Astrocyte (in vitro differentiated cells and primary cell): ENCODE measurements at places on chromosomes 1 and 21.

DNA sequence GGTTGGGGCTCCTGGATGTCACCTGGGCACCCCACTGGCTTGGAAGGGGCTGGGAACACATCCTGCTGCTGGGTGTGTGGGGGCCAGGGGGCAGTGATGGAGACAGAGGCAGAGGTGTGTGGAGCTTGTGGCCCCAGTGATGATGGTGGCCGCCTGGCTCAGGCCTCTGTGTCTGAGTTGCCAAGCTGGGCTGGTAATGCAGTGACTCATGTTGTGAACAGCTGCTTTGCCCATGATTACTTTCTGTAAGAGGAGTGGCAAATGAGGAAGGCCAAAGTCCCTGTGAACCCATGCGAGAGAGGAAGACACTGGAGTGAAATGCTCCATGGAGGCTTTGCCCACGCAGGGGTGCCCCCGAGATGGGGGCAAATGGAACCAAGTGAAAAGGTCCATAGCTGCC lies 86.8 kb downstream of the KCNJ6 start:
- DNase-seq: peak; percentile 61

GRCh38 chr1:203558064-203558760 lies 64.3 kb downstream of the OPTC start:
- DNase-seq: peak; percentile 100

DNA sequence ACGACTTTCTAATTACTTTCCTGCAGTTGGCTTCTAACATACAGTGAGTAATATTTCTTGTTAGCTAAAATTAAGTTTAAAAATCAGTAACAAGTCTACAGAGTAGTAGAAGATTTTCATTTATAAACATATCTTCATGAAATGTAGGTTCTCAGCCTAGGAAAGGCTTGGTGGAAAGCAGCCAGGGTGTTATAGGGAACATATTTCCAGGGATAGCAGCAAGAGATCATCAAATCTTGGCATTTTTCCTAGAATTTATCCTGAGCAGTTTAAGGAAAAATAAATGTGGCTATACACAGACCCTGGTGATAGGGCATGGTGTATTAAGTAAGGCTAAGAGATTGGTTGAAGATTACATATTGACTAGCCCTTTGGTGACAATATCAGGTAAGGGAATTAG lies 203.5 kb upstream of the NEGR1 start:
- DNase-seq: peak; percentile 0

DNA sequence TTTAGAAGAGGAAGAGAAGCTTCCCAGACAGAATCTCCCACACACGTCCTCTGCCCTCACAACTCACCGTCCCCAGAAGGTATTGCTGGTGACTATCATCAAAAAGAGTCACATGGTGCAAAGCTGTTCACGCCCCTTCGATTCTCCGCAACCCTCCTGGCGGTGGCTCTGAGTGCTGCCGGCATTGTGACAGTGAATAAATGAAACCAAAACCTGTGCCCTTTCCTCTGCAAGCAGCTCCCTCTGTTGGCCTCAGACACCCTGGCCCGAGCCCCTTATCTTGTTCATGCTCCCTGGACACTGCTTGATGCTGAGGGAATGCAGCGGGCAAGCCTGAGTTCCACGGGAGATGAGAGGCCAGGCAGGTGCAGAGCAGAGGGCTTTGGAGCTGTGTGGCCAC lies 510.3 kb downstream of the NPHP4 start:
- DNase-seq: no peak

DNA sequence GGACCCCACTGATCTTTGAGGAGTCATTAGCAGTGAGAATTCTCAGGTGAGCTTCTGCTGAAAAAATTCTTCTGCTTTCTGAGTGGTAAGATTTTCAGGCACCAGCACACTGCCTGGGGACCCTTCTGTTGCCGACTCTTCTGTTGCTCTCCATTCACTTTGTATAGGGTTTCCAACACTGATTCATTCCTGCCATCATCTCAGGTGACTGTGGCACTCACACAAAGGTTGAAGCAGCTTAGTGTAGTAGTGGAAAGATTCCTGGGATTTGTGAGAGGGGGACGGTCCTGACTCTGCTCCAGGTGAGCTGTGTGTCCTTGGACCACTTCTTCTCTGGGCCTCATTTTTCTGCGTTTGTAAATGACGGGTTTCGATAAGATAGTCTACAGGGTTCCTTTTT lies 9.4 kb downstream of the UTP11 start:
- no peak for DNase-seq

DNA sequence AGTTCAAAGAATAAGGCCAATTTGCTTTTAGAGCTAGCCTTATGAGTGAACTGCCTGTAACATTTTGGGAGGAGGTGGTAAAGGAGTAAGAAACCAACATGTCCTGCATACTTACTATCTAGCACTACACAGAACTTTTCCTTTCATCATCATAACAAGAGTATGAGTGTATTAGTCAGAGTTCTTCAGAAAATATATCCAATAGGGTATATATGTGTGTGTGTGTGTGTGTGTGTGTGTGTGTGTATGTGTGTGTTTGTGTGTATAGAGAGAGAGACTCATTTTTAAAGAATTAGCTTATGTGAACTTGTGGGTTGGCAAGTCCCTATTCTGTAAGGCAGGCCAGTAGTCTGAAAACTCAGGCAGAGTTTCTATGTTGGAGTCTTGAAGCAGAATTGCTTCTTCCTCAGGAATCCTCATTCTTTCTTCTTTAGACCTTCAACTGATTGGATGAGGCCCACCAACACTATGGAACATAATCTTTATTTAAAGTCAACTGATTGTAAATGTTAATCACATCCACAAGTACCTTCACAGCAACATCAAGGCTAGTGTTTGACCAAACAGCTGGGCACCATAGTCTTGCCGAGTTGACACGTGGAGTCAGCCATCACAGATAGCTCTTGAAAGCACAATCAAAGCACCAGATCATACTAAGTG lies 121.9 kb downstream of the CYYR1 start:
- peak; percentile 11 for DNase-seq

DNA sequence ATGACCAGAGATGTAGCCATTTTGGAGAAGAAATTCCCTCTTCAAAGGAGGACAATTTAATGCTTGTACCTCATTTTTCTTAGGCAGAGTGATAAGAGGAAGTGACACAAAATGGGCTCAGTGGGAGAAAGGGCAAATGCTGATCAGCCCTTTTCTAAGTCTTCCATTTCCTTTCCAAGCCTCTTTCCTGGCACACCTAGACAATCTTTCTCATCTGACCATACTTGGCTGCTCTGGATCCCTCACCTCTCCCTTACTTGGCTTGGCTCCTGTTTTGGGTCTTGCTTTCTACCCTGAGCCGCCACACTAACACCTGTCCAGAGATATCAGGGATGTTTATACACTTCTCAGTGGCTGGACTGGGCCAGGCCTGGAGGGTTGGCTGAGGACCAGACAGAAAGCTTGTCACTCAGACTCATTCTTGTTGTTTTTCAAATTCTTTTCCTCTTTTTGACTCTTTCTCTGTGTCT lies 13.1 kb downstream of the TXNIP start:
- no peak for DNase-seq

DNA sequence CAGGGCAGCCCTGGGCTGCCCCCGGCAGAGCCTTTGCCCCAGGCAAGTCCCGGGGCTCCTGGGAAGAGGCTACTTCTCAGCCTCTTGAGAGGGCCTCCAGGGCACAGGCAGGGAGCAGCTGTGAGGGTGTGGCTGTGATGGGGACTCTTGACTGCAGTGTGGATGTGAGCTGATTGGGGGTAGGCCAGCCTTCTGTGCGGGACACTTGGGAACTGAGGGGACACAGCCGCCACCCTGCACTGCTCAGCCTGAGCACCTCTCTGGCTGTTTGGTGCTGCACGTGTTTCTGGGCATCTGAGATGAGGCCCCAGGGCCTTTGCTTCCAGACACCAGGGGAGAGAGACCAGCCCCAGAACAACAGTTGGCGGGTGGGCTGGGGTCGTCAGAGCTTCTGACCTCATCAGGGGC lies 62.1 kb downstream of the SKI start:
- DNase-seq: no peak

GRCh38 chr1:34262921-34263320 lies 86.2 kb downstream of the C1orf94 start:
- DNase-seq: no peak

DNA sequence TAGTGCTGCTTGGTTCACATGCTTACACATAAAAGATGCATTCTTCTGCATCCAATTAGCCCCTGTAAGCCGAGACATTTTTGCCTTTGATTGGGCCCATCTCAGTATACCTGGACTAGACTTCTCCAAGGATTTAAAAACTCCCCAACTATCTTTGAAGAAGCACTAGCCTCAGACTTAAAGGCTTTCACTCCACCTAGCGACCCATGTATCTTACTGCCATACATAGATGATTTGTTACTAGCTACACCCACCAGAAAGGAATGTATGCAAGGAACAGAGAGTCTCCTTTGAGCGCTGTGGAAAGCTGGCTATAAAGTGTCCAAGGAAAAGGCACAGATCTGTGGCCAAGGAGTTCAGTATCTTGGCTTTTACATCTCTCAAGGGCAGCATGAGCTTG lies 91.7 kb downstream of the LIPI start:
- no peak for DNase-seq

- no peak for DNase-seq
Observed at GRCh38 chr1:220113136-220113695, 19.3 kb downstream of the IARS2 start.

GRCh38 chr21:35159881-35160280 lies 110.8 kb upstream of the RUNX1 start:
- DNase-seq: peak; percentile 85

GRCh38 chr1:105396001-105396400 lies 1646.3 kb downstream of the AMY1C start:
- no peak for DNase-seq

DNA sequence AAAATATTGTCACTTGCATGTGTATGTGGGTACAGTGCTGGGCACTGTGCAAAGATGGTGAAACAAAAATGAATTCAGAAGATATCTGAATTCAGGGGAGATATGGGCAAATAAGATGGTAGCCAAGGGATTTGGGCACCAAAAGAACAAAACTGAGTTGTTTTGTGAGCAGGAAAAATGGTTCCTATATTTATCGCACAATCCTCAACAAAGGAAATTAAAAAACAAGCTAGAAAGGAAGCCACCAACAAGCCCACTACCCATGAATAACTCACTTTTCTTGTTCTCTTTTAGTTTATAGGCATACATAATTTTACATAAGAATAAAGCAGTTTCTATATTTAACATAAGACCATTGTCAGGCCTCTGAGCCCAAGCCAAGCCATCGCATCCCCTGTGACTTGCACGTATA lies 40.7 kb upstream of the VASH2 start:
- DNase-seq: no peak

GRCh38 chr1:207069061-207069460 lies 16.0 kb downstream of the PFKFB2 start:
- no peak for DNase-seq

DNA sequence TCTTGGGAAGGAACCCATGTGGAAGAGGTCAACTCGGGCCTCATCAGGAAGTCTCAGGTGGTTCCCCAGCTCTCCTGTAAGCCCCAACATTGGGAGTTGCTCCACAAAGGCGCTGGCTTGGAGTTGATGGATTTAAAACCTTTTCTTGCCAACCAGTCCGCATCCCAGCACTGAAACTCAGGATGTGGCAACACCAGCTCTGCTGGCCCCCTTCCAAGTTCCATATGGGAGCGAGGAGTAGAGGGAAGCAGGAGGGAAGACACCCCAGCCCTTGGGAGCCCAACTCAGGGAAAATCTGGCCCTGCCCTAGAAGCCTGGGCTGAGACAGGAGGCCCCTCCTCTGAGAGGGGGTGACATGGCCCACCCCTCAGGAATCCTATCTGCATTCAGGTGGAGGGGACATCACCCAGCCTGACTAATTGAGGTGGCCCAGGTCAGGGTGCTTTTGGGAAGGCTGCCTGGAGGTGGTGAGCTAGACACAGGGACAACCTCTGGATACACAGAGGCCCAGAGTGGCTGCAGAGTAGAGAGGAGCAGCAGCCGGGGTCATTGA lies 33.1 kb upstream of the DMBX1 start:
- no peak for DNase-seq
